ENCODE measurements at places on chromosomes 3 and 15.

DNA sequence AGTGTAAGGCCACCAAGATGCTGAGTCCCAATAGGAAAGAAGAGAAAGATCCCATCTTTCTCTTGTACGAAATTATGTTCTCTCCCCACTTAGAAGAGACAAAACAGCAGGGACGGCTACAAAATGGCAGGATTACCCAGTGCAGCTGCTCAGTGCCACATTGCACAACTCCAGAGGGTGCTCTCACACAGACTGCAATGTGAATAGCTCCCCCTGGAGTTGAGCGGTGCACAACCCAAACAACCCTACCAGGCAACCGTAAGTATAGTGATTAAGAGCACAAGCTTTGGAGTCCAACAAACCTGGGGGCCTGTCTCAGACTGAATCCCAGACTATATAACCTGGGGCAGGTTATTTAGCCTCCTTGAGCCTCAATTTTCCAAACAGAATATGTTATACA is 3.1 kb upstream of the BHLHE40 start:
- peak; percentile 45 for DNase-seq

DNA sequence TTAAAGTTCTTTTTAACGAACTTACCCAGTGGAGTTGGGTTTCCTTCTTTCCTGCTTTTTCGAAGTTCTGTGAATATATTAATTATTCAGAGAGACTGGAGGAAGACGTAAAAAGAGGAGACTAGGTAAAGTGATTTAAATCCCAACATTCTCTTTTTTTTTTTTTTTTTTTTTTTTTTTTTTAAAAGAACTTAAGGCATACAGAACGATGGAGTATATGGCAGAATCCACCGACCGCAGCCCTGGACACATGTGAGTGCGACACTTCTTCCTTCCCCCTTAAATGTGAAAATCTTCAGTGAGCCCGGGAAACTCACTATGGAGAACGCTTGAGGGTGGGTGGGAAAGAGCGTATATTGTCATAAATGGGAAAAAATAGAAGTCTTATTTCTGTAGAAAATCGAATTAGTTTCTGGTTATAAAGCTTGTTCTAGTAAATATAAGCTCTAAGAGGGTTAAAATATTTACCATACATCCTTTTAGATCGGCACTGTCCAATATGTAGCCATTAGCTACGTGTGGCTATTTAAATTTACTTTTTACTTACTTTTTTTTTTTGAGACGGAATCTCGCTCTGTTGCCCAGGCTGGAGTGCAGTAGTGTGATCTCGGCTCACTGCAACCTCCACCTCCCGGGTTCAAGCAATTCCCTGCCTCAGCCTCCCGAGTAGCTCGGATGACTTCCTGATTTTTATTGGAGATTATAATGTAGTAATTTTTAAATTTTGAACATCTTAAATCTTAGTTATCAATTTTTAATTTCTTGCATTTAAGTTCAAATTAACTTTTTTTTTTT is 892 bp downstream of the NMD3 start:
- peak; percentile 20 for DNase-seq

GRCh38 chr3:184688251-184688881 is 23.5 kb downstream of the MAGEF1 start:
- peak; percentile 79 for DNase-seq

- DNase-seq = no peak
Measured at GRCh38 chr3:102255736-102256135, 179.1 kb upstream of the ZPLD1 start.

- DNase-seq = no peak
Measured at GRCh38 chr3:184168363-184169120, 6.1 kb upstream of the AP2M1 start.

DNA sequence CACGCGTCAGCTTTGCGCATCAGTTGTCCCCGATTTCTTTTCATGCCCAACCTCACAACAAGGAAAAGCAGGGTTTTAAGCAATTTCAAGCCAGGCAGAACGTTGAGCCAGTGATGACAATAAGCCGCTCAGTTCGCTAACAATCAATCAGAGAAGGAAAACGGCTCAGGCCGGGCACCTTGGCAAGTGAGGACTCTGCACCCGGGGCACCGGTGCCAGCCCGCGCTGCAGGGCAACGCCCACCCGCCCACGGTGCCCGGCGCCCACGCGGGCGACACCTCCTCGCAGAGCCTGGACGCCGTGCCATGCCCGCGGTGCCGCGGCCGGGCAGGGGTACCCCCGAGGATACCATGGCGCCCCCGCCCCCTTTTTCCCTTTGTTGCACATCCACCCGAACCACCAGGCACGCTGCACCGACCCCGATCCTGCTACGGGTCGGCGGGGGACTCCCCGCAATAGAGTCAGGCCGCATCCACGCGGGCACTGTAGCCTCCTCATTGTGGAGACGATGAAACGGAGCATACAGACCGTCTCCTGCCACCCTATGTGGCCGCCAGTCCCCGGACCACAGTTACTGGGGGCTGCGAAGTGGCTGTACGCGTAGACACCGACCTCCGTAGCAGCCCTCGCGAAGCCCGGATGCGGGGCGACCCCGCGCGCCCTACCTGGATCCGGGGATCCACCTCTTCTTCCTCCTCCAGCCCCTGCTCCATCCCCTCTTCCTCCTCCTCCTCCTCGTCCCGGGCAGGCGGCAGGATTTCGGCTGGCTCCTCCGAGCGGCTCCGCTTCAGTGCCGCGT is 581 bp downstream of the SH3BP5 start:
- peak; percentile 62 for DNase-seq

- DNase-seq = no peak
Measured at GRCh38 chr3:155938409-155938808, 68.0 kb downstream of the GMPS start.

GRCh38 chr15:28943146-28943545 is 57.4 kb downstream of the APBA2 start:
- DNase-seq = no peak

DNA sequence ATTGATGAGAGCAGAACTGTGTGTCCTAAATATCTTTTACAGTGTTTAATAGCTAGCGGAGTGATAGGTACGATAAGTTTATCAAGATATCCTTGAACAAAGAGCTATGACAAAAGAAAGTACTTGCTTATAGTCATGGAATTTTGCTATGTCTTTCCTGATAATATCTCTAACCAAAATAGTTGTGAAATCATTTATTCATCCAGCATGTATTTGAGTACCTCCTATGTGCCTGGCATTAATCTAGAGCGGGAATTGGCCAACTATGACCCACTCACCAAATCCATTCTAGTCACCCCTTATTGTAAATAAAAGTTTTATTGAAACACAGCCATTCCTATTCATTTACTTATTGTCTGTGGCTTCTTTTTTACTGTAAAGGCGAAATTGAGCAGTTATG is 46.6 kb downstream of the ZFAND6 start:
- no peak for DNase-seq

DNA sequence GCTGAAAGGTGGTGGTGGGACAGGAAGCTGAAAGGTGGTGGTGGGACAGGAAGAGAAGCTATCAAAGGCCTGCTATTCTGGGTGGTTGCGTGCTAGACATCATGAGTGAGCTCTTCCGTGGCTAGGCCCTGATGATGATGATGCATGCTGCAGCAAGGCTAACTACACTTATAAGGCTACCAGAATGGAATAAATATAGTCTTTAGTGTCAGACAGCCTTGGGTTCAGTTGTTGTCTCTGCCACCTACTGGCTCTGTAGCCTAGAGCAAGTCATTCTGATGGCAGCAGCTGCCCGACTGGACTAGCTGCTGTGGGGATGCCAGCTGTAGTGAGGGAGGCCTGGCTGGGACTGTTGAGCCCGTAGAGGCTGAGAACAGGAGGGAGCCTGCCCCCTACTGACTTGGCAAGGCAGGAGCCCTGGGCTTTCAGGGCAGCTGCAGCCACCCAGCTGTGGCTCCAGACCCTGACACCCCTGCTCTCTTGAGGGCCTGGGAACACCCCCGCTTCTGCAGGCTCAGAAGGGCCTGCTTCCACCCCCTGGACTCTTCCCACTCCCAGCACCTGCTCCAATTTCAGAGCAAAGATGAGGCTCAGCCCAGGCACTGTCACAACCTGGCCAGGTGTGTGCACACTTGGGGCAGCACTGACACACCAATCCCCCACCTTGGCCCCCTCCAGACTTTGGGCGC is 21.4 kb upstream of the ZBED2 start:
- DNase-seq = no peak

DNA sequence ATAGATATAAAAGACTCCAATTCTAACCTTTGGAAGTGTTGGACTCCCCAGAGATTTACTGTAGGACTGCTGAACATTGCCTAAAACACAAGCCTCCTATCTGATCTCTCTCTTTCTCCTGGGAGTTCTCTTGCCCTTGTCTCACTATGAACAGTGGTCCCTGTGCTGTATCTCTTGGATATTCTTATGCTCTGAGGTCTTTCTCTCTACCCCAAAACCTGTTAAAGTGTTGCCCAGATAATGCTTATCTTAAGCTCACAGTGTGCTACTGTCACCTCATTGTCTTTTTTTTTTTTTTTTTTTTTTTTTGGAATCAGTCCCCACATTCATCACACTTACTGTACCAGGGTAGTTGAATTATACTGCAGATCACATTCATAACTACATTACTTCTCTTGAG is 131.0 kb upstream of the CBLB start:
- DNase-seq = no peak

DNA sequence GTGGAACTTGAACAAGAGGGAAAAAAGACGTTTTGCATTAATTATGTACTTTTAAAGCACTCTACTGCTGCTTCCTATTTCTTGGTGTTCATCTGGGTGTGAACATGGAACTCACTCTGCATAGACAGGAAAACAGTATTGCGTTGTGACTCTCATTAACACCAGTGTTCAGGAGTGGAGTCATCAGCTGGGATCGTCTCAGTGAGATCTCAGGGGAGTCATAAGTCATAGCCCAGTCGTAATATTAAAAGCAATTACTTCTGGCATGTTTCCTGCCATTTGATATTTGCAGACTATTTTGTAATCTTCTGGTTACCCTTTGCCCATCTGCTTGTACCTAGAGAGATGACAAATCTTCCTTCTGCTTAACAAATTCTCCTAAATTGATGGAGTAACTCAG is 462.0 kb upstream of the ATP11B start:
- no peak for DNase-seq

GRCh38 chr3:130582457-130583153 is 65.6 kb downstream of the COL6A6 start:
- DNase-seq = no peak

GRCh38 chr3:156978481-156978961 is 152.4 kb downstream of the LEKR1 start:
- no peak for DNase-seq

GRCh38 chr15:71577071-71577470 is 233.3 kb upstream of the NR2E3 start:
- no peak for DNase-seq

GRCh38 chr15:89175617-89176191 is 45.7 kb downstream of the RLBP1 start:
- no peak for DNase-seq

DNA sequence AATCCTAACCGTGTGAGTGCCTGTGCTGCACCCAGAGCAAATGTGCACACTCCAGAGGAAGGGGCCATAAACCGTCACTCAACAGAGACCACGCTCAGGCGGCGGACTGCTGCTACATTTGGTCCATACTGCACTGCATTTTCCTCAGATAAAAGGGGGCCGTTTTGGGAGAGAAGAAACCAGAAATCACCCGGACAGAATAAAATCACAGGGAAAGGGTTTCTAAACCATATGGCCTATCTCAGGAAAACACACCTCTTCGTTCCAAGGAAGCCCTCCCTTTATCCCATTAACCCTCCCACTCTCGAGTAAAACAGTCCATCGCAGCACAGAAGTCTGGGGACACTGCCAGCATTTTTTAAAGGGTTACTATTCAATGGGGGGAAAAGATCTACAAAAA is 7.6 kb downstream of the IL17RD start:
- no peak for DNase-seq

DNA sequence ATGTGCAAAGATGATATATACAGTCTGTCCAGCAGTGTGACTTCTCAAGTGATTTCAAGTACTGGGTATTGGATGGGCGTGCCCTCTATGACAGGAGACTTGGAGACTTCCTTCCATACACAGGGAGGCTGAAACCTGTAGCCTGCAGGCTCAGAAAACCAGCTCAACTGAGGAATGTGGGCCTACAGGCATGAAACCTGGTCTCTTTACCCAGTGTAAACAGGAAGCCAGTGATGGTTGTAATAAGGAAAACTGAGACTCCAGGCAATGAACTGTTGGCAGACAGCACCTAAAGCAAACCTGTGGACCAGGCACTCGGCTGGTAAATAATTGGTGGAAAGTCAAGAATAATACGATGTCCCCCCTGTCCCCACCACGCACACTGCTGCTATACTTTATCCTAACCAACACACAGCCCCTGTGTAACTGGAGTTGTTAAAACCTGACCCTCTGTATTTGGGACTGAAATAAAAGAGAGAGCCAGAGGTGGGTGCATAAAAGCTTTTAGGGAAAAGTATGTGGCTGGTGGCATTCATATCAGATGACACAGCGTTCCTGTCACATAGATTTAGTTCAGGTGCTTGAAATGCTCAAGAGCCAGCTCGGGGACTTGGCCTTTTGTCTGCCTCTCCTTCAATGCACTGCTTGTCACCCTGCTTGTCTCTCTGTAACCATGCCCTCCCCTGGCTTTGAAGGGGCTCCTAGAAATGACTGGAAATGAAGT is 144.7 kb downstream of the TPRG1 start:
- DNase-seq = no peak

GRCh38 chr3:134428401-134428800 is 54.2 kb upstream of the AMOTL2 start:
- no peak for DNase-seq

DNA sequence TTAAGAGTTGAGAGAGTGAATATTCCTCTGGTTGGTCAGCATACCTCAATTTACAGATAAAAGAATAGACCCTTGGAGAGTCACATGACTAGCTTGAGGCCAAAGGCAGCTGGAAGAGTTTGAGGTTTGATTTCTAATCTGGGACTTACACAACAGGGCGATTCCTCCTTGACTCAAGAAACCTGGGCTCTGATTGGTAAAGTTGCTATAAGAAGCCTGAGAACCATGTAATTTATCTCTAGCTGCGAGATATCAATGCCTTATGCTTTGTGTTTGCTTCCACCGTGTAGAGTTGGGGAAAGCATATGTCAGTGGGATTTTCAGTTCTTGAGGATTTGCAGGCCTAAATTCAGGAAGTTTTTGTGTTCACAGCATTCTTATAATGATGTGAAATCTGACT is 206.0 kb downstream of the KLHL25 start:
- no peak for DNase-seq

GRCh38 chr15:38069511-38070011 is 135.1 kb downstream of the TMCO5A start:
- peak; percentile 41 for DNase-seq

- peak; percentile 20 for DNase-seq
Measured at GRCh38 chr3:165194511-165195240, 1.5 kb downstream of the SLITRK3 start.

GRCh38 chr3:71924721-71925120 is 139.8 kb upstream of the PROK2 start:
- DNase-seq = no peak

GRCh38 chr3:63981980-63982379 is 41.3 kb downstream of the PSMD6 start:
- DNase-seq = no peak

DNA sequence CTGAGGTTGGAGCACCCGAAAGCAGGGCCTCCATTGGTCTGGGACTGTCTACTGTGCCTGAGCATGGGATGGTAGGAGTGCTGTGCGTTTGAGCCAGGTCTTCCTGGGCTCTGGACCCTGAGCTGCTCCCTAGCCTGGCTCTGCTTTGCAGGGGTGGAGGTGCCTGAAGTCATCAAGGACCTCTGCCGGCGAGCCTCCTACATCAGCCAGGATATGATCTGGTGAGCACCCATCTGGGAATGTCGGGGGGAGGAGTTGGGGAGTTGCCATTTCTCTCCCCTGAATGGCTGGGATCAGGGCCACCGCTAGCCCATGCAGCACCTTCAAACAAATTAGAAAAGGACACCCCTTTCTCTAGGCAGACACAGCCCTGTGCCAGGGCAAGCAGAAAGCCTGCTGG is 20.7 kb downstream of the DUOX1 start:
- DNase-seq = no peak
